ENCODE measurements at places on chromosomes 2 and 18.
A peak's percentile ranks its signal among the peaks of the same experiment; 100 is the strongest.

DNA sequence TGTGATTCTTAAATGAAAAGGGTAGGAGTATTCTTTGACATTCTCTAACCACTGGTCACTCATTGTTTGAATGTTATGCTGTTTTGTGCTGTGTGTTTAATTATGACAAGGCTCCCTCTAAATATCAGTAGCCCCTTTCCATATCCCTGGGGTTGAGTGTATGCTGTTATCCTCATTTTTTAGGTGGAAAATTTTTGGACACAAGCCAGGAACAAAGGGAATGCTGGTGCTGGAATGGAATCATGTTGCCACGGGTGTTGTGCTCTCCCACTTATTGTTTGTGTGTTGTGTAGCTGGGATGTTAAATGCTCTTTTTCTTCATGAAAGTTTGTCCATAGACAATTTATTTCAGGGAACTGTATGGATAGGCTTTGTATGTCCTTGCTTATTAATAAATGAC lies 43.3 kb downstream of the ZNF532 start:
- no peak for DNase-seq

GRCh38 chr2:238868067-238868524 lies 20.2 kb downstream of the TWIST2 start:
- DNase-seq: no peak

- DNase-seq: no peak
These were observed 55.1 kb downstream of the MYO7B start for GRCh38 chr2:127590386-127591190.

DNA sequence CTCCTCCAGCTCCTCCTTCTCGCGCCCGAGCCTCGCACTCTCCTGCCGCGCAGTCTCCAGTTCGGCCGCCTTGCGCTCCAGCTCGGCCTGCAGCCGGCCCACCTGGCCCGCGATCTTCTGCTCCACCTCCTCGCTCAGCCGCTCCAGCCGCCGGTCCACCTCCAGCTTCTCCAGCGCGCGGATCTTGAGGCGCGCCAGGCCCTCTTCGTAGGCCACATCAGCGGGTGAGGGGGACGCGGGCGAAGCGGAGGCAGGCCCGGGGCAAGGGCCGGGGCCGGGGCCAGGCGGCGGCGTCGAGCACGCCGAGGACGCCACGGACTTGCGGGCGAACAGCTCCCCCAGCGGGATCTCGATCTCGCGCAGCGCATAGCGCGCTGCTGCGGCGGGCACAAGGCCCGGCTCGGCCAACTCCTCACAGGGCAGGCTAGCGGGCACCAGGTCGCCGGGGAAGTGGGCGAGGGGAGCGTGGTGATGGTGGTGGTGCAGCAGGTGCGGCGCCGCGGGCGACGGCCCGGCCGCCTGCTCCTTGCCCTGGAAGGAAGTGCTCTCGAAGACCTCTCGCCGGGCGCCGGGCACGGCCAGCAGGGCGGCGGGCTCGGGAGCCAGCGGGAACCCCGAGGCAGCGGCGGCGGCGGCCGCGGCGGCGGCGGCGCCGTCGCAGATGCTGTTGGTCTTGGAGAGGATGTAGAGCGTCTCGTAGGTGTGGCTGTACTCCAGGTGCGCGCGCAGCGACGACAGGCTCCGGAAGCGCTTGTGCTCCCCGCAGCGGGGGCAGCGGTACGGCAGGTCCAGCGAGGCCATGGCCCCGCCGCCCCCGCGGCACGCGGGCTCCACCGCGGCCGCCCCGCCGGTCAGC lies 15.2 kb downstream of the FBXO41 start:
- peak; percentile 20 for DNase-seq

DNA sequence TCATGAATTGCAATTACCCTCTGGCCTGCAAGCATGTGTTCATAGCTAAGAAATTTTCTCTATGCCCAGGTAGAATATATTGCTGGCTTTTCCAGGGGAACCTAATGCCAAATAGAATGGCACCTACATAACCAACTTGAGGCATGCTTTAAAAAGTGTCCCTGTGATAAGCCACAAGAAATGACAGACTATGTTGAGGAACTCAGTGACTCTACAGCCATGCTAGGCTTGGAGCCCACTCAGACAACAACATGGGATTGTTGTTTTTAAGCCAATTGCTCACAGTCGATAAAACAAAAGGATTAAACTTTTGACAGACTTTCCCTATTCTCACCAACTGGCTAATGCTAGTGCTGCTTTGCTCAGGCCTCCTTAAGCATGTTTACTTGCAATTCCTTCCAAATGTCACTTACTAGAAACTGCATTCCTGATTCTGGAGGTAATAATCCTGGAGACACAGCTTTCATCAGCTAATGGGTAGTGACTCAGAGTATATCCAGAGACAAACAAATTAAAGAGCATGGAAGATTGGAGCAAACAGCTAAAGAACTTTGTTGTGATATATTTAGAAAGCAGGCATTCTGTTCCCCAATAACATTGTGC lies 249.0 kb downstream of the SLC8A1 start:
- no peak for DNase-seq

DNA sequence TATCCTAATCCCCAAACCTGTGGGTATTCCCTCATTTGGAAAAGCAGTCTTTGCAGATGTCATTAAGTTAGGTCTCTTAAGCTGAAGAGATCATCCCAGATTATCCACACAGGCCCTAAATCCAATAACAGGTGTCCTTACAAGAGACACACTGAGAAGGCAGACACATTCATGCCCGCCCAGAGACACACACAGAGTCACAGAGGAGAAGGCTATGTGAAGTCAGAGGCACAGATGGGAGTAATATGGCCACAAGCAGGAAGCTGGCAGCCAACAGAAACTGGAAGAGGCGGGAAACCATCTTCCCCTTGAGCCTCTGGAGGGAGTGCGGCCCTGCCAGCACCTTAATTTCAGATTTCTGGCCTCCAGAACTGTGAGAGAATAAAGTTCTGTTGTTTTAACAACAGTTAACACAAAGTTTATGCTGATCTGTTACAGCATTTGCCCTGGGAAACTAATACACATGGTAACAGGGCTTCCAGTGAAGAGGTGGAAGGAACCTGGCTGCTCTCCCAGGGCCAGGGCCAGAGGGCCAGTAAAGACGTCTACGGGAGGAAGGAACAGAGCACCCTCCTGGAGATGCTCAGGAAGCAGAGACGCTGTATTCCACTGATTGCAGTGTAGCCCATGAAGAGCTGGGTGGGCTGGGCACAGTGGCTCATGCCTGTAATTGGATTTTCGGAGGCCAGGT lies 217.5 kb downstream of the GLI2 start:
- DNase-seq: no peak

- peak; percentile 9 for DNase-seq
These were observed 684.0 kb downstream of the DSC3 start for GRCh38 chr18:30358555-30358954.

DNA sequence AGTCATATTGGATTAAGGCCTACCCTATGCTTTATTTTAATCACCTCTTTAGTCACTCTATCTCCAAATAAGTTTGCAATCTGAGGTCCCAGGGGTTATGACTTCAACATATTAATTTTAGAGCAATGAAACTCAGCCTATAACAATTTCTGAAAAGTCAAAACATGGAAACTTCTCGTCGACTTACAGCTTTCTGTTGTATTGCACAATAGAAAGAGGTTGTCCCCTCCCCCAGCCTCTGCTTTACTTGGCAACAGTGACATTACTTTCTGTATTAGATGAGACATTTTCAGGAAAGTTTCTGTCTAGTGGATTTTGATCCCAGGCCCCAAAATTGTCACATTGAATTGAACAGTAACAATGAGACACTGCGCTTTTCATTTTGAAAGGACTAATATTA lies 326.4 kb downstream of the THSD7B start:
- DNase-seq: no peak

Data from NCI-H460 (cell line).